Retinal pigment epithelial cell (primary cell): ENCODE measurements at places on chromosomes 5 and 9.

DNA sequence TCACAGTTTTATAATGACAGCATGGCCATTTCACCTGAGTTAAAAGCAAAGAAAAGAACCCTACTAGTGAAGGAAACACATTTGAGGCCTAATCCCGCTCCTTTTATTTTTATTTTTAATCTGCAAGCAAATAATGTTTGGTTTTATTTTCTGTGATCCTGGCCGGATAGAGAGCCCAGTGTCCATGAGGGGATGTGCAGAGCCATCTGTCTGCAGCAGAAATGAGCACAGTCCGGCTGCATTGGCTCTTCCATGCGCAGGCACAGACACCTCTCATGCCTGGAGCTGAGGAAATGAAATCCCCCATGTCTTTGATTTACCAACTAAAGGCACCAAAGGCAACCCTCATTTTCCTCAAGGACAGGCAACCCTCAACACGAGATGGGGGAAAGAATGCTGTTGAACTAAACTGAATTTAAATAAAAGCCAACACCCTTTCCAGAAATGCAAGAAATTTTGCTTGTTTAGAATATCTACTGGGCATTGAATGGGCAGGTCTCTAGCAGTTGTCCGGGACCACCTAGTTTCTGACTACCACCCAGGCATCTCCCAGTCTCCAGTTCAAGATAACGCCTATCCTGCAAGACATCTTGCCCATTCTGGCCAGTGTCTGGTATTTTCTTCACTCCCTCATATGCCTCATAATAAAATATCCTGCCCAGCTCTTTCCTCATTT lies 47.9 kb upstream of the SEMA6A start:
- no peak for DNase-seq

DNA sequence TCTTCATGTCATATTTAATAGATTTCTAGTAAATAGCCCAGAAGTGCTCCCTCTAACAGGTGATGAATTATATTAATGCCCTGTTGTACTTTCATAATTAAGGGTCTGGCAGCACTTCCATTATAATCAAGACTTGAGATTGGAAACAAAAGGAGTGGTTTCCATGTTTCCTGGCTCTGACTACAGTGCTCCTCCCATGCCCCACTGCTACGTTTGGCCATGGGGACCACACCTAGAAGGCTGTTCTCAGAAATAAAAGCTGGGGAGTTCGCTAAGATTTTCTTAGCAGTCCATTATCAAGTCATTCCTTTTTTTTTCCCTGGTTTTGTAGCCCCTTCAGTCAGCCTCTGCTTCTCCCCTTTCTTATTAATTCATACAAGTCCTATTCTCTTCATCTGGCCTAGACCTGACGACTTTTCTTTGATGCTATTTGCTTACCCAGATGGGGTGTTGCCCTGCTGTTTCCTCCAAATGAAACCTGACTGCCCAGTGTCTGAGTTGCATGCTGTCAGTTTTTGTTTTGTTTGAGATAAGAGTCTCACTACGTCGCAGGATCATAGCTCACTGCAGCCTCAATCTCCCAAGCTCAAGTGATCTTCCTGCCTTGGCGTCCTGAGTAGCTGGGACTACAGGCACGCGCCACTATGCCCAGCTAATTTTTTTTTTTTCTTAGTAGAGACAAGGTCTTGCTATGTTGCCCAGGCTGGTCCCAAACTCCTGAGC lies 312.1 kb upstream of the EFNA5 start:
- DNase-seq: no peak

- no peak for DNase-seq
Measured at GRCh38 chr5:127492854-127493738, 24.3 kb upstream of the PRRC1 start.

- no peak for DNase-seq
Measured at GRCh38 chr5:53479590-53480415, 626 bp upstream of the FST start.

DNA sequence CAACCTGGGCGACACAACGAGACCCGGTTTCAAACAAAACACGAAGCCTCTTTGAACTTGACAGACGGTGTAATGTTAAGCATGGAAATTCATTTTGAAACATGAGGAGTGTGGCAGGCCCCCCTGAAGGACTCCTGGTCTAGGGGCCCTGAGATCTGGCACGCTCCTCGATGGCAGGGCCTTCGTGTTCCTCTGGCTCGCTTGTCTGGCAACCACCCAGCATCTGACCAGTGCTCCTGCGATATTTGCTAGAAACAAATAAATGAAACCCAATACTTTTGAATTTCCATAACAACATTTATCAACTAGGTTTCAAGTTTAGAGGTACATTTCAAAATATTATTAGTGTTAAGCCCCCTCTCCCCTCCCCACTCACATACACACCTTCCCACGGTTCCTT lies 193.0 kb downstream of the ERCC6L2 start:
- no peak for DNase-seq

GRCh38 chr5:78550891-78551290 lies 97.7 kb downstream of the LHFPL2 start:
- DNase-seq: no peak

DNA sequence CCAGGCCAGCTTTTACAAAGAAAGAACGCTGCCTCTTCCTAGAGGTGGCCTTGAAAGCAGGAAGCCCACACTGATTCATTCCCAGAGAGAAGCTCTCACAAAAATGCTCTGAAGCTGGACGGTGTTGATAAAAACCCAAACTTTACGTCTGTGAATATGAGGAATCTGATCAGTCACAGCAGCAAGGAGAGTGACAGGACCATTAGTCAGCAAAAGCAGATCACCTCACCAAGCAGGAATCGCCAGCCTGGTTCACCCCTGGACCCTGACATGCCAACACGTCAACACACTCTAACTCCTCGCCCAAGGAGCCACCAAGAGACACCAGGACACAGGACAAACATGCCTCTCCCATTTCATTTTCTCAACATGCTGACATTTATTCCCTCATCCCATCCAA lies 70.6 kb upstream of the ZNF622 start:
- no peak for DNase-seq

GRCh38 chr5:161305601-161306000 lies 240.9 kb downstream of the GABRB2 start:
- DNase-seq: no peak

- DNase-seq: no peak
Measured at GRCh38 chr5:149152317-149152746, 11.0 kb downstream of the ABLIM3 start.

DNA sequence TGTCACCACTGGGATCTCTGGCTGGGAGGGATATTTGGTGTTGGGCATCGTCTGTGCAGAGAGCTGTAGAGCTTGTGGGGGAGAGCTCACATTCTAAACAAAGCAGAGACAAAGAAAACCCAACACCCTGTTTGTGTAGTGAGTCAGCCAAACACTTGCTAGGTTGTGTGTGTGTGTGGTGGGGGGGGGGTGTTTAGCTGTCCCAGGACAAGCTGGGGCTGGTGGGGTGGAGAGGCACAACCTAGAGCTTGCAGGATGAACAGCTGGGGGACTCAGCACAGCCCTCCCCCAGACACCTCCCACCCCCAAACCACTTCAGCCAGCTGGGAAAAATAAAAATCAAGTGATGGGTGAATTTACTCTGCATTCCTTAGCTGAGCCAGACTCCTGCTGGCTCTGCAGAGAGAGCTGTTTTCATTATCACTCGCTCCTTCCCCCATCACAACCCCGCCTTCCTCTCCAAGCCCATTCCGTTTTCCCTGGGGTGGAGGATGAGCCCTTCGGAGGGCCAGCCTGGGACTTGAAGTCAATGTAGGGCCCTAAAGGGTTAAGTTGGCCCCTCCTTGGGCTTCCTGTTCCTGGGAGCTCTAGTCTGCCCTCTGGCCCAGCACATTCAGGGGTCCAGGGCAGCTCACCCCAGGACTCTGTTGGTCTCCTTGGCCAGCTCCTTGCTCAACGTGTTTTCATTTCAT lies 2.6 kb downstream of the OLFML2A start:
- DNase-seq: peak; percentile 36

GRCh38 chr5:52863715-52864290 lies 76.1 kb downstream of the ITGA1 start:
- DNase-seq: peak; percentile 76

DNA sequence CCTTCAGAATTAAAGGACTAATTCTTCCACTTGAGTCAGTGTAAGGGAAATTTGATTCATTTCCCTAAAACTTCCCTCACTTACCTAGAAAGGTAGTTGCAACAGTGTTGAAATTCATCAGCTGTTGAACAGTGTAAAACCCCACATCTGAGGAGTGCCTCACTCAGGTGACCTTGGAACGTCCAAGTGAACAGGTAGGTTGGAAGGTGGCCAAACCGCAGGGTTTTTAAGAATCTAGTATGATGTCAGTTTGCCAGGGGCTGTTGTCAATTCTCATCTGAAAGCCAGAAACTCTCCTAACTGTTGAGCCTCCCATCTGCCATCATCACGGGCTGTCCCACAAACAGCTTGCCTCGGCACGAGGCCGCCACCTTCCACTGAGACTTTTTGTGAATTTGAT lies 105.7 kb downstream of the TMEM174 start:
- no peak for DNase-seq

GRCh38 chr5:160171666-160172065 lies 52.4 kb upstream of the PWWP2A start:
- DNase-seq: no peak

DNA sequence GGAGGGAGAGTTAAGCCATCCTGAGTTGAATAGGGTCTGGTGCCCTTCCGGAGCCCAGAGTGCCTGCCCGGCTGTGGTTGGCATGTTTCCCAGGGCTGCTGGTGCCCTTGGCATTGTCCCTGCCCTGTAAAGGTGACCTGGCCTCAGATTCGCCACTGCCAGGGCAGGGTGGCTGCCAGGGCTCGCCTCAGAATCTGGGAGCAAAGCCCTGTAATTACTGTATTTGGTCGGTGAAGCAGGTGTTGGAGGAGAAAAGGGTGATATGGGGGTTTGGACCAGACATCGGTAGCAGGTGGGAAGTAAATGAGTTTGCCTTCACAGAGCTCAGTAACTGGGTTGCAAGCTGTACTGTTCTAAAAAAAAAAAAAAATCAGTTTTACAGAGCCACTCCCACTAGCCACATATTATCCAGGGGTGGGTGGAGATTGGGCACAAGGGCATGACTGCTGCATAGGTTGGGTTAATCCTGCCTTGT lies 47.6 kb downstream of the RGS3 start:
- DNase-seq: no peak

DNA sequence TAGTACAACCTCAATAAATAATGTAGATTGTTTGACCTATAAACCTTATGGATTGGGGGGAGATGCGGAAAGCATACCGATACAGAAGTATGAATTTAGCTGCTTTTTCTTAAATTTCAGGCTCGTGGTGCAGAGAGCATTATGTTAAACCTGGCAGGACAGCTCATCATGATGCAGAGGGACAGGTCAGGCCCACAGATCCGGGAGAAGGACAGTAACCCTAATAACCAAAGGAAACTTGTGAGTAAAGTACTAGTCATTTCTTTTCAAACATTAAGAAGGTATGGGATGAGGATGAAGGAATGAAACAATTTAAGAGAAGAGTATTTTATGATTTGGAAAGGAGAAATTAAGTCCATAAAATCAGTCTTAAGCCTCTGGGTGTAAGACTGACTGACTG lies 70.5 kb downstream of the ERMP1 start:
- DNase-seq: no peak

DNA sequence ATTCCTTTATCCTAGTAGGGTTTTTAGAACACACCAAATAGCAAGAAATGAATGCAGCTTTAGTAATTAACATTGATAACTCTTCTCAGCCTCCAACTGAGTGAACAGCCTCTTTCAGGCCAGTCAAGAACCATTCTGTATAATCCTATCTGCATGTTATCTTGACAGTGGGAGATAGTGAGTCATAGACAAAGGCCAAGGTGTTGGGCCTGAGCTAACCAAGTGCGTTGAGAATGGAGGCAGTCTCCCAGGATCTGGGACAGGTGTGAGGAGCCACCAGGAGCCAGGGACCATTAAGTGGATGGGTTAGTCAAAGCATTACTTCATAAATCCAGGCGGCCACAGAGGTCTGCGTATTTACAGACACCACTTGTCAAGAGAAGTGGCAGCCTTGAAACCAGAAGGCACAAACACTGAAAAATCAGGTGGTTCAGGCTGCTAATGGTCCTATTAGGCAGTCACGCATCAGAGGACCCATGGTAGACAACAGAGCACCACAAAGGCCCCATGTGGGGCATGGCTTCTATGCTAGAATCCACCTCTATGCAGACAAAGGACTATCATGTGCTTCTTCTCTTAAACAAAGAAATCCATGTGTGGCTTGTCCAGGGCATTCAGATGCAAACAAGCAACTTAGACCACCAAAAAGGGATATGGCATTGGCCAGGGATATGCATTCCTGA lies 409.7 kb upstream of the PIK3R1 start:
- DNase-seq: no peak

DNA sequence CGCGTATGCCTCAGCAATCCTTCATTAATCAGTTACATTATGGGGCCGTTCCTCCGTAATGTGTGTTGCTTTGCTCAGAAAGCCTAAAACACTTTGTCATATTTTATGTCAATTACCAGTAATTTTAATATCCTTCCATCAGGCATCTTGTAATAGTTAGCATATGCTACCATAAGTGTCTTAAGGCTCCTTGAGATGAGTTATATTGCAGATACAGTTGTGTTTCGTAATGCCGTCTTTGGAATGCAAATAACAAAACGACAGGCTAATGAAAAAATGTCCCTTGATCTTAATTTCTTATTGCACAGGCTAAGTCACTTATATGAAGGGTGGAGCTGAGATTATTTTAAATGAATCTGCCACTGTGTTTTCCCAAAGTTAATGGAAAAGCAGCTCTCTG lies 50.5 kb downstream of the TBCA start:
- DNase-seq: no peak

GRCh38 chr9:124258607-124259157 lies 933 bp downstream of the NEK6 start:
- DNase-seq: no peak

- no peak for DNase-seq
Measured at GRCh38 chr5:103541114-103541513, 21.5 kb downstream of the NUDT12 start.

DNA sequence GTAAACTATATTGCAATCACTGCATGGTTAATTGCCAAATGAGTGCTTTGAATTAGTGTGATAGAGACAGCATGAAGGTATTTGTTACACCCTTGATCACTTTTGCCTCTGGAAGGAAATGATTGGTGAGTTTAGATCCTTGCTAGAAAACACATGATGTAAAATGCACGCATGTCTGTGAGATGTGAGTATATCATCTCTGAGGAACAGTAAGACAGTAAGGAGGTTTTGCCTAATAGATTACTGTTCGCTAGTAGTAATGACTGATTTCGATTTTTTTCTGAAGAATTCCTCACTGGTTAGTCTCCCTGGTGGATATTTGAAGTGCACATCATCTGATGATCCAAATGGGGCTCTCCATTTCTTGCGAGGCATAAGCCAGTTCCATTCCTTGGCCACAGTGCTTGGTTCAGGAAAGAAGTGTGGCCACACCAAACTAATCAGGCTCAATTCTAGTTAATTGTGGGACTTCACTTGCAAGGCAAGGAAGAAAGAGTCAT lies 156.4 kb upstream of the ADRA1B start:
- DNase-seq: no peak

- no peak for DNase-seq
Measured at GRCh38 chr5:90437663-90438062, 28.1 kb upstream of the CETN3 start.
